Hepatocyte (in vitro differentiated cells): ENCODE measurements at places on chromosomes 12 and 14. TPM values are rescaled to one million over a fixed set of nuclear protein-coding genes. Genes with fewer than 3 reads are reported as not detected.

- no peaks in the 10 kb centered on the region for H3K27me3 ChIP-seq
- no peak overlapping the region for H3K27ac ChIP-seq
- H3K36me3 ChIP-seq, result no peaks in the 10 kb centered on the region
- H3K4me3 ChIP-seq, result no peak overlapping the region
- no peak for DNase-seq
- no peaks in the 10 kb centered on the region for H3K4me1 ChIP-seq
Measured at GRCh38 chr14:57918791-57919190, 52.9 kb upstream of the SLC35F4 start.

DNA sequence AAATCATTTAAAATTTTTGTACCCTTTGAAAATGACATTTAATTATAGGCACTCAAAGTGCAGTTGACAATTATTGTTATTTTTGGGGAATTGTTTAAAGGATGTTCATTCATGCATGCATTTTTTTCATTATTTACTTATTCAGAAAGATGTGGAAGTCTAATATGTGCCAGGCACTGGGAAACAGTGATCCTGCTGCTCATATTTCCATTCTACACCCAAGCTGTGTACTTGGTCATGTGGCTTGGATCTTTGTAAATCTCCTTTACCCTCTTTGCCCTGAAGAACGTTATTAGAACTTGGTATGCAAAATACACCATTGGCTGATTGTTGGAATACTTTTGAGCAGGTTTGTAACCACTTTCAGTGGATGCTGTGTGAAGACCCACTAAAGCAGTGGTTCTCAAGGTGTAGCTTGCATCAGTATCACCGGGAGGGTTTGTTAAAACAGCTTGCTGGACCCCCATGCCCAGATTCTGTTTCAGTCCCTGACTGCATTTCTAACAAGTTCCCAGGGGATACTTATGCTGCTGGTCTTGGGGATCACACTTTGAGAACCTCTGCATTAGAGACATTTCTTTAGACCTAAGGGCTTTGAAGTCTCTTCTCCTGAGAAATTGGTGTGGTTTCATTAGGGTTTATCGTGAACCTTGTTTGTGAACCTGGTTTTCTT is 47.5 kb downstream of the PRKCH start:
- H3K36me3 ChIP-seq, result no peaks in the 10 kb centered on the region
- H3K4me1 ChIP-seq, result no peaks in the 10 kb centered on the region
- DNase-seq, result no peak
- no peak overlapping the region for H3K4me3 ChIP-seq
- no peaks in the 10 kb centered on the region for H3K27me3 ChIP-seq

DNA sequence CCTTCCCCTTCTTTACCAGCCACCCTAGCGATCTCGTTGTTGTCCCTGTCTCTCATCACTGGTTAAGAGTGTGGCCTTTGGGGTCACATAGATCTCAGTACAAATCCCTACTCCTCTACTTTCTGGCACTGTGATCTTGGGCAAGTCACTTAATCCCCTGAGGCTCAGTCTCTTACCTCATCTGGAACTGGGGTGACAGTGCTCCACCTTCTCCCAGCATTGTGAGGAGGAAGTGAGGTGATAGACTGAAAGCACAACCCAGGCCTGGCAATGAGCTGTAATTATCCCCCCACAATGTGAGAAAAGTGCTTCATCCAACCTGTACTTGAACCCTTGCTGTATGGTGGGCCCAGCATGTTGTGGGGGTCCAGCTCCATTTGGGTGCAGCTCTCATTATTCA is 48.0 kb downstream of the IRAK3 start:
- no peak overlapping the region for H3K4me3 ChIP-seq
- H3K27ac ChIP-seq, result no peak overlapping the region
- DNase-seq, result no peak
- H3K36me3 ChIP-seq, result no peaks in the 10 kb centered on the region
- H3K27me3 ChIP-seq, result peaks cover 5% of the 10 kb centered on the region
- H3K4me1 ChIP-seq, result peaks cover 4% of the 10 kb centered on the region

GRCh38 chr14:102523569-102524450 is 14.2 kb upstream of the ANKRD9 start:
- peaks cover 9% of the 10 kb centered on the region for H3K4me1 ChIP-seq
- H3K27ac ChIP-seq, result no peak overlapping the region
- H3K27me3 ChIP-seq, result no peaks in the 10 kb centered on the region
- no peak overlapping the region for H3K4me3 ChIP-seq
- H3K36me3 ChIP-seq, result no peaks in the 10 kb centered on the region

Gene SMOC1
- 6.2 and 6.3 TPM in 2 replicates for total RNA-seq

Gene ALKBH1
- total RNA-seq, result 9.0 and 11.8 TPM in 2 replicates
